Fibroblast of mammary gland (primary cell): ENCODE measurements at places on chromosomes 2 and 18.

DNA sequence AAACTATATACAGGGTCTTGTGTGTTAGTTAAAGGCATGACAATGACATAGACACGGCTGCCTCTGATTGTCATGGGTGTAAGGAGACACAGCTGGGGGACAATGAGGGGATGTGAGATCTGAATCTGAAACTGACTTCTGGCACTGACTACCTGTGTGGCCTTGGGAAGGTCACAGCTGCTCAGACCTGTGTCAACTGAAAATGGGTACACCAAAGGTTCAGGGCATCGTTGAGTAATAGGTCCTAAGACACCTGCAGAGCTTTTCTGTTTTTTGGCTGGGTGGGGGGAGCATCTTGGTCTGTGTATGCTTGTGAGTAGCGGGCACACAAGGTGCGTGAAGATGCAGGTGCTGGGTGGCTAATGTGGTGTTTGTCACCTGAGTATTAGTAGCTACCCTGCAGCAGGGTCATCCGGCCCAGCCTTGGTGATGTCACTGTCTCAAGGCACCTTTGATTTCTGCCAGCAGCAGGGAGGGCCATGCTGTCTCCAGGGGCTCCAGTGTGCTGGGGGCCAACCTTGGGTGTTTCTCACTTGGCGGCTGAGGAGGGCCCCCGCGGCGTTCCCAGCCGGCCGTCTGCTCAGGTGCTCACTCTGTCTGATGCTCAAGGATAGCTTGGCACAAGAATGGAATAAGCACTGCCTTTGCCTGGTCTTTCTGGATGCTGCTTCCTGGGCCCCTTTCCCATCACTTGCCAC, 53.1 kb upstream of the HS6ST1 start:
- DNase-seq, result no peak

- DNase-seq, result peak; percentile 2
Observed at GRCh38 chr2:135743860-135744259, 2.2 kb downstream of the UBXN4 start.

DNA sequence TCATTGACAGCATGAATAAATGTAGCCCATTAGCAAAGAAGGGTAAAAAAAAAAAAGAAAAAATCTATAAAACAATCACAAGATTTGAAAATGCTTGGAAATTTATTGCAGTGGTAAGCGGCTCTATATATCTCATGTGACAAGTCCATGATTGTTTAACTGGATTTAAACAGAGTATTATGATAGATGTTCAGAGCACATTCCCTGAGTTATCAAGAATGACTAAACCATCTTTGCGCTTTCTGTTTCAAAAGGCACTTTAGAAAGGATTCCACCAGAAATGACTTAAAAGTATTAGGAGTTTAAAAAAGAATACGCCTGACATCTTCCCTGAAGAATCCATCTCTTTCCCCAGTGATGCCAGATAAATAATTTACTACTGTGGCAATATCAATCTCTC, 409.5 kb upstream of the UBE2E3 start:
- DNase-seq, result no peak

DNA sequence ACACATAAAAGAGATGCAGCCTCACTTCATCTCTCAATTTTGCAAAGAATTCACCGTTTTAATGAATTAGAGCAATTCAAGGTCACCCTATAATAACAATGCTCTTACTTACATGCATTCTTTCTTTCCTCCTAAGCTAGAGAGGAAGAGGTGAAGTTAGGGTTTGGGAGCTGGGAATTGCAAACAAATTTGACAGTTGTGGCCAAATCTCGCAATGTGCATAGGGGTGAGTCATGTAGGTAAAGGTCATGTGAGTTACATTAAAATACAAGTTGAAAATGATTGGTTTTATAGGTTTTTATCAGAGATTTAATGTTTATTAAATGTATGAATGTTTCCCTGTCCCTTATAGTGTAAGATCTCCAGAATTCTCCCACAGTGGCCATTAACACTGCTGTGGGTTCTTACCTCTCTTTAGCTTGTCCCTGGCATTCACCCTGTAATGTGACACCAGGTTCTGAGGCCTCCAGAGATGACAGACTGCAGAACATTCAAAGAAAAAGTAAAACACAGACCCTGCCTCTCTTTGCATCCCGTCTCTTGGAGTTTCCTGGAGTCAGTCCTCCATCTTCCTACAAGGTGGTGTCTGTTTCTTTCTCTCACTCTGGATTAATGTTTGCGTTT, 53.7 kb upstream of the LGALSL start:
- peak; percentile 56 for DNase-seq

DNA sequence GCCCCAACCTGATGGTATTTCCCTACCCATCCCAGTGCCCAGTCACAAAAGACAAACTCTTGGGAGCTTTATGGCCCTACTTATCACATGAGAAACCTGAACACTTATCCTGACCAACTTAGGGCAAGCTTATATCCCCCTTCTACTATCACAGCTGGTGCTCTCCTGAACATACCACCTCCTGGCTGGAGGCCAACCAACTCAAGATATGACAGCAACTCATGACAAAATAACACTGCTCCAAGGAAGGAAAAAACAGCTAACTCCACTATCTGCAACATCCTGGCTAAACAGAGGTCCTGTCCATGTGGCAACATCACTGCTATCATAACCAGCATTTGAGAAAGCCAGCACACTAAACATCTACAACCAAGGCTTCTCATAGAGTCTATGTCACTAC, 20.9 kb upstream of the CLASP1 start:
- DNase-seq, result no peak

DNA sequence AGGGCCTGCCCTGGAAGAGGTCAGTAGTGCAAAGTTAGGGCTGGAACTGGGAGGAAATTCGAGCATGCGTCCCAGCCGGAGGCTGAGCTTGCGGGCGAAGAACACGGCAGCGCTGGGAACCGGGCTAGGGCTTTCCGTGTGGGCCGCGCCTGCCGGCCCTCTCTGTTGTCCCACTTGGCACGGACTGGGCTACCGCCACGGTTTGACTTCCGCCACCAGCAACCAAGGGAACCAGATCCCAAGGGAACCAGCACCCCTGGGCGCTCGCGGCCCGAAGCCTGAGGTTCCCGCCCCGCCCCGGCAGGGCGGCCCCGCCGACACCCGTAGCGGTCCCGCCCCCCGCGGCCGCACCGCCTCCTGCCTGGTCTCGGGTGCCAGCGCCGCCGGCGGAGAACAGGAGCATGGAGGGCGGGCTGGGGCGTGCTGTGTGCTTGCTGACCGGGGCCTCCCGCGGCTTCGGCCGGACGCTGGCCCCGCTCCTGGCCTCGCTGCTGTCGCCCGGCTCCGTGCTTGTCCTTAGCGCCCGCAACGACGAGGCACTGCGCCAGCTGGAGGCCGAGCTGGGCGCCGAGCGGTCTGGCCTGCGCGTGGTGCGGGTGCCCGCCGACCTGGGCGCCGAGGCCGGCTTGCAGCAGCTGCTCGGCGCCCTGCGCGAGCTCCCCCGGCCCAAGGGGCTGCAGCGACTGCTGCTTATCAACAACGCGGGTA, at the start of gene SPR:
SPR (plus strand) TSS at position 377 of the 708 bp plus-strand sequence; CDS start at position 402, 25 bp downstream.
- DNase-seq, result peak; percentile 37

DNA sequence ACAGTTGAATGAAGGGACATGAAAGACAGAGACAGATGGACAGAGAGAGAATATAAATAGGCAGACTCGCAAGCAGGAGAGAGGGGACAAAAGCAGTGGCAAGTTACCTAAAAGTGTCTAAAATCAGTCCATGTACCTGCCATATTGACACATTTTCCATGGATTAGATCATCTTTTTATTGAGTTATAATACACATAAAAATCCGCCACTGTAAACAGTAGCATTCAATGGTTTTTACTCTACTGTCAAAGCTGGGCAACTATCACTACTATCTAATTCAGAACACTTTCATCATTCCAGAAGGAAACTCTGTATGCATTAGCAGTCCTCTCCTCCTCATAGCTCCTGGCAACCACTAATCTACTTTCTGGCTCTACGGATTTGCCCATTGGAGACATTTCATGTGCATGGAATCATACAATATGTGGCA, 10.1 kb downstream of the CFAP210 start:
- DNase-seq, result no peak

DNA sequence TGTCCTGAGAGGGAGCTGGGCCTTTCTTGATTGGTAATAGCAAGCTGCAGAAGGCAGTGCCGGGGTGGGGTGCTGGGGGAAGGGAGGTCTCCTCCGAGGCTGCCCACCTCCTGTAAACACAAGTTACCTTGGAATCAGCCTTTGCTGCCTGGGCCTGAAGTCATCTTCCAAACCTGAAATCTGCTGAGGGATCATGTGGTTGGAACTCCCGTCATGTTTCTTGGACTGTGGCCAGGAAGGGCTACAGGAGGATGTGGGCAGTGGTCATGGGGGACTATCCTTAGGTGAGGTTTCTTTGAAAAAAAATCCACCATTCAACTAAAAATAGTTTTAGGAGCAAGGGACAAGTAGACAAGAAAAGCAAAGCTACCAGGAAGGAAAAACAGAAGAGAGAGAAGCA, 74.2 kb downstream of the CDK15 start:
- DNase-seq, result peak; percentile 73

DNA sequence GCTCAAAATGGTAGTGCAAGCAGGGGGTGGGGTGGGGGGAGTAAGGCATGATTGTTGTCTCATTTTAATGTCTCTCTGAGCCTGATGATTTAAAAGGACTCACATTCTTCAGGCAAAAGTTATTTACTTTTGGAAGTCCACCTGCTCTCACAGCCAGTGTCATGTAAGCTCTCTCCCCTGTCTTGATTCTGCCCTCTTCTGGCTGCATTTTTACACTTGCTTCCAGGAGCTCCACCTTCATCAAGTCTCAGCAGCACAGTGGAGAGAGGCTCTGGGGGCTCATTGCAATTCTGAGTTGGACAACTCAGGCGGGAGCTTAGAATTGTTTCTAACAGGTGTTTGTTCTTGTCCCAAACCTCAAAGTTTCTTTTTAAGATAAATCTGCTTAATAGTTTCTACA, 39.2 kb downstream of the GNAL start:
- DNase-seq, result peak; percentile 28

DNA sequence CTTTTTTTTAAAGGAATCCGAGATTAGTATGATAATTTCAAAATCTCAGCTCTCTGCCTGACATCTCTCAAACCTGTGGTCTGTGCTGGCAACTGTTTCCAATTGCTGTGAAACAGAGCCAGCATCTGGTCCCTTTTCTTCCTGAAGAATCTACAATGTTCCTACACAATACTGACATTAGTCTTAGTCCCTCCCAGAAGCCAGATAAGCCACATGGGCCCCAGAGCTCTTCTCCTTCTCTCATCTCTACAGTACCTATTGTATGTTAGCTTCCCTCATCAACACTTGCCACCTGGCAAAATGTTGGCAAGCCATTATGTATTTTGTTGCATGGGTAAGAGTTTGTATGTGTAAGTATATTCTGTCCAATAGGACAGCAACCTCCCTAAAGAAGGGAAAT, 62.9 kb upstream of the CDKL4 start:
- no peak for DNase-seq

DNA sequence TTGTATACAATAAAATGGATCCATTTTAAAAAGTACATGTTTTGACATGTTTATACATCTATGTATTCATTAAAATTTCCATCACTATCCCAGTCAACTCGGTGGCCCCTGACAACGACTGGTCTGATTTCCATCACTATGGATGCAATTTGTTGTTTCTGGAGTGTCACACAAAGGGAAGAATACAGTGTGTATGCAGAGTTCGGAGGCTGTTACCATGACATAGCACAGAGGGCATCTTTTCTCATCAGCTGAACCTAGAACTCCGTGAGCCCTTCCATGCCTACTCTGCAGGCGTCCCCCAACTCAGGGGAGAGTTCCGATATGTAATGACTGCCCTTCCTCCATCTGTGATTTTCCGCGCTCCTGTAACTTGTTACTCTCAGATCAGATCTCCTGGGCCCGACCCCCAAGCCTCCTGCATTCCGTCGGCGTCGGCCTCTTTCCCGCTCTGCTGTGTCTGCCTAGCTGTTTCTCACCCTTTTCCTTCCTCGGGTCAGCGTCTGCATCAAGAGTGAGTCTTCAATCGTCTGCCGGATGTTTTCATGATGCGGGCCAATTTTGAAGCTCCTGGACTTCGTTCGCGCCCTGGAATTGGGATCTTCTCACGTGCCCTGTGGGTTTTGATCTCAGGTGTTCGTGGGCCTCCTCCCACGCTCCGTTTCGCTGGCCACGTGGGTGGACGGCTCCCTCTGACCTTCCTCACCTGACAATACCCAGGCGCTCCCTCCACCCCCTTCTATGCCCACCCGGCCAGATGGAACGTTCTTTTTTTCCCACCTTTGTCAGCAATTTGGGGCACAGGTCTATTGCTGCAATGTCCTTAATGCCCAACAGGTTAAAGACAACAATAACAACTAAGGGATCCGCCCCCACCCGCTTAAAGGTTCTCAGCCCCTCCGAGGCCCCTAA, 161.0 kb downstream of the TWIST2 start:
- DNase-seq, result no peak
